Stimulated activated CD4-positive, alpha-beta T cell treated with anti-CD3 and anti-CD28 coated beads, Interleukin-15, amount 100 ng/mL, for 1 hour (primary cell): ENCODE measurements at places on chromosomes 11 and 22.

DNA sequence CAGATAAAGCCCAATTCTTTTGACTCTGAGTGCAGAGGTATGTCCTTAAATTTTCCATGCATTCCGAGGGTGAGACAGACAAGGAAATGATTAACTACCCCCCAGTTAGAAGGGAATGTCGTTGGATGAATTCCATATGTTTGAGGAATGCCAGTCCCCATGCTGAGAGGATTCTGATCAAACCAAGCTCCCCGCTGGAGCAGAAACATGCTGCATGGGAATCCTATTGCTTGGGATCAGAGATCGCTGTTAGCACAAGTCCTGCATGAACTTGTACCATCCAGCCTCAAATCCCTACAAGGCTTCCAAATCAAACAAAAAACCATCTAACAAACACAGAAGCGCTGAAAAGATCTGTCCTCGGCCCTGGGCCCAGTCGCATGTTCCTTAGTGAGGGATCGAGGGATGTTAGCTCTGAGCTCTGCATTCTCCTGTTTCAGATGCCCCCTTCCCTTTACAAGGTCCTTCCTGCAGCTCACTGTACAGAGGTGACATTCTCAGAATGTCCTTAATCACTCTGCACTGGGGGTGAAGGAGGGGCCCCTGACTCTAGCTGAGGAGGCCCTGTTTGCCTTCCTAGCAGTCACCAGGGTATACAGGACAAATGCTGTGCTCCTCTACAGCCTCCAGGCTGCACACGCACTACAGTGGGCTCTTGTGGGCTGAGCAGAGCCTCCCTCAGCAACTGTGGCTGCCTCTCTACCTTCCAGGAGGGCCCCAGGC lies 353.4 kb downstream of the TENM4 start:
- DNase-seq, result no peak

- no peak for DNase-seq
These were observed 10.0 kb upstream of the MIF start for GRCh38 chr22:23884140-23884539.

DNA sequence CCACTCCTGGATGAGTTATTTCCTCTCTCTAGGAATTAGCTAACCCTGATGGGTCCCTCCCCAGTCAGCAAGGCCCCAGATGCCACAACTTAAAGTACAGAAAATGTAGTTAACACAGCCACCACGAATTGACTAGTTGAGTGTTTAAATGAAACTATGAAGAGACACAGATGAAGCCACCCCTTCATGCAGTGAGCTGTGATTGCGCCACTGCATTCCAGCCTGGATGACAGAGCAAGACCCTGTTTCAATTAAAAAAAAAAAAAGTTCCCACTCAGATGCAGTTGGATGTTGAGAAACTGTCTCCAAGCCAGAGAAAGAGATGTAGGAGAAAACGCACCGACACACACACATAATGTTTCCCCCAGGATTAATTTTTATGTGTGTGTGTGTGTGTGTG lies 53.3 kb downstream of the SCN3B start:
- DNase-seq, result no peak

- DNase-seq, result no peak
These were observed 21.0 kb upstream of the GDPD4 start for GRCh38 chr11:77322506-77322905.

- DNase-seq, result no peak
These were observed 1.9 kb downstream of the ACR start for GRCh38 chr22:50739894-50740293.

DNA sequence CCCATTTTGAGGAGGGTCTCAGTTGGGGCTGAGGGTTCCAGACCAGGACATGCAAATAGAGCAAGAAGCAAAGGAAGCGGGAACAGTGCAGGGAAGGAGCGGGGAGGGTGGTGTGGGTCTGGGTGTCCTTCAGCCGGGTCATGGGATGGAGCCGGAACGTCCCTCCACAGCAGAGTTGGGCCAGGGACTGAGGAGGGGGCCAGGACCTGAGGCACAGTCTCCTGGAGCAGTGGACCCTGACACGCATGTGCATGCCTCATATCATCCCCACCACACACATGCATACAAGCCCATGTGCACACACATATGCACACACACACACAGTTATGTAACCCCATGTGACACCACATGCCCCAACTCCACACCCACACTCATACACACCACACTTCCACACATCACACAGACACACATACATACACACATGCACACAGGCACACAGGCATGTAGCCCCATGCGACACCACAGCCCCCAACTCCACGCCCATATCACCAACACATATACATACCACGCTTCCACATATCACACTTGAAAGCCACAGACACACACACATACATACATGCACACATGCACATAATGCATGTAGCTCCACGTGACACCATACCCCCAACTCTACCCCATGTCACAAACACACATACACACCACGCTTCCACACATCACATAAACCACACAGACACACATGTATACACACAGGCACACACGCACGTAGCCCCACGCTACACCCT lies 1026.6 kb downstream of the BRD1 start:
- DNase-seq, result no peak

- no peak for DNase-seq
These were observed 21.3 kb downstream of the MYO18B start for GRCh38 chr22:25763239-25763777.

DNA sequence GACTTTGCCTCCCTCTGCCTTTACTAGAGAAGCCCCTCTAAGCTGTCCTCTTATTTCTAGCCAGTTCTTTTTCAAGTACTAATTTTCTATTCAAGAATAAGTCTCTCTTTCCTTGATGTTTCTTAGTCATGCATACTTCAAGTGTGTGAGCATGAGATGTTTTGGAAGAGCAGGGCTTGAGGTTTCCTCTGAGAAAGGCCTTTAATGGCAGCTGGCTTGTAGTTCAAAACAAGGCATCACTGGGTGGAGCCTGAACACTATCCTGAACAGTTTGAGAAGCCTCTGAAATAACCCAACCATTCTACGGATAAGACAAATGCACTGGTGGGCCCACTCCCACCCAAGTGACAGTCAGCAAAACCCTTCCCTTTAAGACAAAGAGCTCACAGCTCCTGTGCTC lies 37.6 kb downstream of the CLDN25 start:
- DNase-seq, result no peak

- no peak for DNase-seq
These were observed 66.9 kb downstream of the SCN3B start for GRCh38 chr11:123587559-123587958.

DNA sequence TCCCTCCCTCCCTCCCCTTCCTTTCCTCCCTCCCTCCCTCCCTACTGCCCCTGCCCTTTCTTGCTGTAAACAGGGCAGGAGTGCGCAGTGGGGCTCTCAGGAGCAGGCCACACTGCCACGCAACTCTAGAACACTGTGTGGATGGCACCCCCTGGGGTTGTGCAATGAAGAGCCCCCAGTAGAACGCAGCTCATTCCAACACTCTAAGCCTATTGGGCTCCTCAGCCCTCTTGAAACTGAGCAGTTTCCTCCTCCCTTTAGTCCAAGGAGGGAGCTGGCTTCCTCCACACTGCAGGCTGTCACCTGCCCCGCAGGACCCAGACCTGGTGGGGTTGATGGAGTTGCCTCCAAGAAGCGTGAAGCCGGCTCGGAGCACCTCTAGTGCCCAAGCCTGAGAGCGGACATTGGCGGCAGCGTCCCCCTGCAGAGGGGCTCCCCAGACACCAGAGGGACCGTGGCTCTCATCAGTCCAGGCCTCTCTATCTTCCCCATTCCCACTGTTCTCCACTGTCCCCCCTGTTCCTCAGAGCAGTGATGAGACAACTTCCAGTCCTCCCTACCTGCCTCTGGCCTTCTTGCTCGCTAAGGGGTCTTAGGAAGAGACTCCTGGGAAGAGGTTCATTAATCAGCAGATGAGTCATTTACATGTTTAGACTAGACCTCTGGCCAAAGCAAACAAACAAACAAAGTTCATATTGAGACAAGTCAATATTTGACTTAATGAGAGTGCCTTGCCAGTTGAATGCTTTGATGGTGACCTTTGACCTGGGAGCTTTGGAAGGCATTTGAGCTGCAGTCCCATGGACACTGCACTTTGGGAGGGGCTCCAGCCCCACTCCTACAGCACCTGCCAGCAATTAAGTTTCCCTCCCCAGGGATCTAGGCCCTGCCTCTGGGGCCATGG lies 64.0 kb downstream of the RPUSD4 start:
- DNase-seq, result no peak

- DNase-seq, result no peak
These were observed 41.5 kb downstream of the TBC1D22A start for GRCh38 chr22:46803936-46804335.

DNA sequence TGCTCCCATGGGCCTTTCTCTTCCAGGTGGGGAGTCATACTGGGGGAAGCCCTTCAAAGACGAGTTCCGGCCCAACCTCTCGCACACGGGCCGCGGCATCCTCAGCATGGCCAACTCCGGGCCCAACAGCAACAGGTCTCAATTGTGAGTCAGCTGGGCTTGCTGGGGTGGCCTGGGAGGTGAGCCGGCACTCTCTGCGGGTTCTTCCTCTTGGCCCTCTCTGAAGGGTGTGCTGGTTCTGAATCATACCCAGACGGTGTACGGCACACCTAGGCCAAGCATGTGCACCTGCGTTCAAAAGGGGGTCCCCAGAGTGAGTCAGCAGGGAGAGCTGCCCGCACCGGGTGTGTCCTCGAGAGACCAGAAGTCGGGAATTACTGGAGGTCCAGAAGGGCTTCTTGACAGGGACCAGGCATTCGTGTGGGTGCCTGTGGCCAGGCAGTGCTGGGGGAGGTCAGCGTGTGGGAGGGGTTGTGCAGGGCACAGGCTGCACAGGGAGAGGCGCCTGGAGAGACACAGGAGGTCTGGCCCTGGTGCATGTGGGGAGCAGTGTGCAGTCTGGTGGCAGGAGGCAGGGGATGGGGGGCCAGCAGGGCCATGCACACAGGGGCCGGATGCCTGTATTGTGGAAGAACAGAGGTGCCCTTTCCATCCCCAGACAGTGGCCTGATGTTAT lies 23.0 kb downstream of the PPIL2 start:
- no peak for DNase-seq

GRCh38 chr11:30479899-30480298 lies 106.3 kb downstream of the MPPED2 start:
- DNase-seq, result no peak

DNA sequence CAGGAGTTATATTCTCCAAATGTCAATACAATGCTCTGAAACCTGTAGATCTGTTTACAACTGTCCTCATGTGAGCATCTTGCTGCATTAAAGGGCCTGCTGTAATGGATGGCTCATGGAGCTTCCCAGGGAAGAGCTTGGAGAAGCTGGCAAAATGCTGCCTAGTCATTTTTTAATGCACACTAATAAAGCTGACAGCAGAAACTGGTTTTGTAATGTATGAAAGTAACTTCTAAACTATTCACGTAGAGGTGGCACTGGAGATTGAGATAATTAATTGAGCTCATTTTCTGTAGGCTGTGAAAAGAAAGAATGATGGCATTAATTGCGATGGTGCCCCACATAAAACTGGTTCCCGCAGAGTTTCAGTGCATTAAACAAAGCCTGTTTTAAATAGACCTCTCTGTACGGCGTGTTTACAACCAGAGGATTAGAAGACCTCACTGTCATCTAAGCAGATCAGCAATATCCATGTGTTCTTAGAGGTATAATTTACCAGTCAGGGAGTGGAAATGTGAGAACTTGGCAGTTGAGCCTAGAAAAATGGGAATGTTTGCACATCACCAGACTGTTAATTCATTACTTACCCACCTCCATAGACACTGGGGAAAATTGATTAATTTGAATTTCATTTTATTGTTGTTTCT lies 16.0 kb downstream of the POLA2 start:
- no peak for DNase-seq

DNA sequence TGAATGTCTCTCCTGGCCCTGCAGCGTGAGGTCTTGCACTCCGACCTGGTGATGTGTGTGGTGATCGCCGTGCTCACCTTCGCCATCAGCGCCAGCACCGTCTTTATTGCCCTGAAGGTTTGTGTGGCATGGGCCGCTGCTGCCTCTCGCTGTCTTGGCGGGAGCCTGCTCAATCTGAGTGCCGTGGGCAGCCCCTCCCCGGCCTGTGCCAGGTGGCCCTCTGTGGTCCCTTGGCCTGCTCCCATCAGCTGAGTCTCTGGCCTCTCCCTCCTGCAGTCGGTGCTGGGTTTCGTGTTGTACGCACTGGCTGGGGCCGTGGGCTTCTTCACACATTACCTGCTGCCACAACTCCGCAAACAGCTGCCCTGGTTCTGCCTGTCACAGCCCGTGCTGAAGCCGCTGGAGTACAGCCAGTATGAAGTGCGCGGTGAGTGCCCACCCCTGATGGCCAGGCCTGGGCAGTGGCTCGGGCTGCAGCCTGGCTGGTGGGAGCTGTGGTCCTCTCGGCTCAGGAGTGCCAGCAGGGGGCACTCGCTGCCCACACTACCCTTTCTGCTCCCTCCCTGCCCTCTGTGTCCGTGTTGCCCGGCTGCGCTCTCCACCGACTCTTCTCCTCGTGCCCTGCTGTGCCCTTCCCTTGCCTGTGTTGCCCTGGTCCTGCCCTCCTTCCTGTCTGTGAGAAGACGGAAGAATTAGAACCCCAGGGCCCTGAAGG lies 10.2 kb downstream of the PCNX3 start:
- peak; percentile 28 for DNase-seq

DNA sequence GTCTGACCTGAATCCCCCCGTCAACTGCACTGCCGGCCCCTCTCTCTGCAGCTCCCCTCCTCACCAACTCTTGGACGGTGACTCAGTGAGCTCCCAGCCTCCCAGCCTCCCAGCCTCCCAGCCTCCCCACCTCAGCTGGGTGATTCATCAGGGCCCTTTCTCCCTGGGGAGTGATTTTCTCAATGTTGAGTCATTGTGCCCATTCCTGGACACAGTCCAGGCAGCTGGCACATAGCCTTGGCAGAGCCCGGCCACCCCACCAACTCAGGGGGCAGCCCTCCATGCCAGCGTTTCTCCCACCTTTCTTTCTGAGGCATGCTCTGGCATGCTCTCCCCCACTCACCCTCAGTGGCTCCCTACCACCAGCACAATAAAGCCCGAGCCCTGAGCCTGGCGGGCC lies 30.7 kb downstream of the PDE2A start:
- no peak for DNase-seq

DNA sequence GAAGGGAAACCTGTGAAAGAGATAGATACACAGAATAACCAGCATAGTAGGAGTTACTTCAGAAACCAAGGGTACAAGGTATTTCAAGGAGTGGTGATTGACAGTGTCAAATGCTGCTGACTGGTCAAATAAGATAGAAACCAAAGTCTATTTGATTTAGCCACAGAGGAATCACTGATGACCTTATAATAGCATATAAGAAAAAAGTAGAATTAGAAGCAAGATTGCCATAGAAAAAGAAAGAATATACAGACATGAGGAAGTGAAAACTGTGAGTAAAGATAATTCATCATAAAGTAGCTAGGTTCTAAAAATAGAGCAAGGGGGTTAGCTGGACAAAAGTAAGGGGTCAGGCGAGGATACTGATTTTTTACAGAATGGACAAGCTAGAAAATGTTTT lies 14.2 kb downstream of the ZBTB44 start:
- DNase-seq, result no peak

- no peak for DNase-seq
These were observed 63.4 kb upstream of the CARD18 start for GRCh38 chr11:105202844-105203548.

DNA sequence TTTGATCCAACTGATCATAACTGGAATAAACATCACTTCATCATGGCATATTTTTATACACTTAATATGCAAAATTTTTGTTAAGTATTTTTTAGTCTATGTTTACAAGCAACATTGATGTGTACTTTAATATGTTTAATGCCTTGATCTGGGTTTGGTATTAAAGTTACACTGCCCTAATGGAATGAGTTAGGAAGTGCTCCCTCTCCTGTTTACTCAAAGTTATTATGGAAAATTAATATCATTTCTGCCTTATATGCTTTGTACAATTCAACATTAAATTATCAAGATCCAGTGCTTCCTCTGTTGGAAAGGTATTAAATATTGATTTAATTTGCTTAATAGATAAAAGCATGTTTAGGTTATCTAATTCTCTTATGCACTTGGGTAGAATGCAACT lies 927.3 kb upstream of the RAG2 start:
- DNase-seq, result no peak
